ENCODE measurements at places on chromosomes 11 and 22. TPM values are rescaled to one million over a fixed set of nuclear protein-coding genes. Genes with fewer than 3 reads are reported as not detected.
A peak's percentile ranks its signal among the peaks of the same experiment; 100 is the strongest.

DNA sequence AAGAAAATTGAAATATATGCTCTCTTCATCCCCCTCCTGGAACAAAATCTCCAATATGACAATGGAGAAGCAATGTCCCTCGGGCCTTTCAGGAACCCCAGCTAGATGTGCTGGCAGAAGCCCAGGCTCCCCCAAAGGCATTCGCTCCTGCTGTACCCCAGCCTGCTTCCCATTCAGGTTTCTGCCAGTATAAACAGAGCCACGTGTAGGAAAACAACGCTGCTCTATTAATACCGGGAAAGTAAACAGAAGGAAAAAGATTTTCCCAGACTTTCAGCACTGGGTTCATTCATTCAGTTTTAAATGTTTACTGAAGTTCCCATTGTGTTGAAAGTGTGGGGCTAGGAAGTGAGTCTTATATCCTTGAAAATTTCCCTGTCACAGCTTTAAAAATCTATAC is 147.1 kb downstream of the CADM1 start:
- H3K4me3 ChIP-seq, result no peak overlapping the region
- no peaks in the 10 kb centered on the region for H3K36me3 ChIP-seq
- H3K27ac ChIP-seq, result no peak overlapping the region
- DNase-seq, result no peak
- no peaks in the 10 kb centered on the region for H3K4me1 ChIP-seq
- no peaks in the 10 kb centered on the region for H3K27me3 ChIP-seq

DNA sequence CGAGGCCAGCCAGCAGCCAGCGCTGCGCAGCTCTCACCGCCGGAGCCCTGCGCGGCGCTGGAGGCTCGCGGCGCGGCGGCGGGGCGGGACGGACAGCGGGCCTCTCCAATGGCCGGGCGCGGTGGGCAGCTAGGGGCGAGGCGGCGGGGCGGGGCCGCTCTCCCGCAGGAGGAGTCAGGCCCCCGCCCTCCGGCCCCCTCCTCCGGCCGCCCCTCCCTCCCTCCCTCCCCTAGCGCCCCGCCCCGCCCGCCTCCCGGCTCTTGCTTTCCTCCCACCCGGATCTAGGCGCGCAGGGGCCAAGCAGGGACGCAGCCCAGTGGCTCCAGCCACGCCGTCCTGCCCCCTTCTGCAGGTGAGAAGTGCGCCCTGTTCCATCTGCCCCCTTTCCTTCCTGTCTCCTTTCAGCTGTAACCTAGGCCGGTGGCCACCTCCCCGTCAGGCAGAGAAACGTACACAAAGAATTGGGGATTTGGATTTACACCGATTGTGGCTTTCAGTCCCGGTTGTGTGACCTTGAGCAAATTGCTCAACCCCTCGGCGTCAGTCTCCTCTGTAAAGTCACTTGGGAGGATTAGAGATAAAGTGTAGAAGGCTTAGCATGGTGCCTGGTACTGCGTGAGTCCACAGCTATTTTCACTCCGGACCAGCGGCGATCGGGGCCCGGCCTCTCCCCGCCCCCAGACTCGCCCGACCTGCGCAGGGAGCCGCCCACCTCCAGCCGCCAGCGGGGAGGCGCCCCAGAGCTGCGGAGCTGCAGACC is at the start of gene FZD4:
Gene FZD4 (minus strand): TSS at position 35 of the 760 bp plus-strand sequence. CDS start 310 bp downstream, outside the sequence.
- H3K4me1 ChIP-seq, result peaks cover 21% of the 10 kb centered on the region
- DNase-seq, result peak; percentile 68
- H3K36me3 ChIP-seq, result no peaks in the 10 kb centered on the region
- H3K27ac ChIP-seq, result no peak within 1 kb of the TSS
- peaks cover 74% of the 10 kb centered on the region for H3K27me3 ChIP-seq
- peak within 1 kb of the TSS; percentile 93 for H3K4me3 ChIP-seq

DNA sequence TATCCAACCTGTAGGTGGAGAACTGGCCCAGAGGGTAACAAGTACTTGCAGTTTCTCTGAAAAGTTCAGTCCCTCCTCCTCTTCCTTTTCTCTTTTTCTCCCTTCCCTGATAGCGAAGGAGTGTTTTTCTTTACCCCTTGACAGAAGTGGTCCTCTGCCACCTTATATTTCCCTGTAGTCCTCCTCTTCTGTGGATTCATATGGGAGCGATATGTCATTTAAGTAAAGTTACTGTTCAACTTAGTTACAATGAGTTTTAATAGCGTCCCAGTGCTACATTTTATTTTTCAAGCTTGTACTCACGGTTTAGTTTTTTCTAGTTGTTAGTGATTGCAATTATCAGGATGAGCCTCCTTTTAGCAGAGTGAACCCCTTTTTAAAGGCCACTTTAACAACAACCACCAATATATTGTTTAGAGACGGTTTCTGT is 1.4 kb downstream of the PCF11 start:
- H3K27me3 ChIP-seq, result no peaks in the 10 kb centered on the region
- DNase-seq, result no peak
- H3K36me3 ChIP-seq, result peaks cover 25% of the 10 kb centered on the region
- H3K4me1 ChIP-seq, result peaks cover 45% of the 10 kb centered on the region

DNA sequence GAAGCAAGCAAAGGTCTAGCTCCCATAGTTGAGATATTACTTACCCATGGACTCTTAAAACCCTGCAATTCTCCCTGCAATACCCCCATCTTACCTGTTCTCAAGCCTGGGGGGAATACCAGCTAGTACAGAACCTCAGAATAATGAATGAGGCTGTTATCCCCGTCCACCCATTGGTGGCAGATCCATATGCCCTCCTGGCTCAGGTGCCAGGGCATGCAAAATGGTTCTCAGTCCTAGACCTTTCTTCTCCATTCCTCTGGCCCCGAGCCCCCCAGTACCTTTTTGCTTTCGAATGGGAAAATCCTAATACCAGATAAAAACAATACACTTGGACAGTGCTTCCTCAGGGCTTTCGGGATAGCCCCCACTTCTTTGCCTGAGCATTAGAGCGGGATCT is 86.4 kb downstream of the PIWIL4 start:
- no peak overlapping the region for H3K27ac ChIP-seq
- no peaks in the 10 kb centered on the region for H3K4me1 ChIP-seq
- DNase-seq, result no peak

DNA sequence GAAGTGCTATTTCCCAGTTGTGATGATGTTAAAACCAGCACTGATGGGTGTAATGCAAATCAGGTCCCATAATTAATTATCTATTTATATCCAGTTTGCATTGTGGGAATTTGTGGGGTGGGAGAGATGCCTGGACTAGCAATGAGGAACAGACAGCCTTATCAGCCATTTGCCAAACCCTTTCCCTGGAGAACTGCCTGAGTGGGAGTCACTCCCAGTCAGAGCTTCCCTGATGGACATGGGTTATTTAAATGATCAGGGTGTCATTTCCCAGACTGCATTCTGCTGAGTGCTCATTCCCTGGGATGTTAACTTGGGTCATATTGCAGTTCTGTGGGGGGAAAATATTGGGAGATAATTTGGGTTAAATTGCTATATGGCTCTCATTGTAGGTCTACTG is 168.5 kb downstream of the NAV2 start:
- H3K36me3 ChIP-seq, result no peaks in the 10 kb centered on the region
- no peak overlapping the region for H3K4me3 ChIP-seq
- DNase-seq, result no peak
- no peak overlapping the region for H3K27ac ChIP-seq
- no peaks in the 10 kb centered on the region for H3K4me1 ChIP-seq
- peaks cover 12% of the 10 kb centered on the region for H3K27me3 ChIP-seq

- no peaks in the 10 kb centered on the region for H3K4me1 ChIP-seq
- H3K27ac ChIP-seq, result no peak overlapping the region
- peaks cover 15% of the 10 kb centered on the region for H3K27me3 ChIP-seq
- DNase-seq, result no peak
- H3K36me3 ChIP-seq, result peaks cover 7% of the 10 kb centered on the region
- H3K4me3 ChIP-seq, result no peak overlapping the region
Measured at GRCh38 chr22:44248926-44249325, 63.8 kb downstream of the SHISAL1 start.

GRCh38 chr11:96037405-96037949 is 113.6 kb upstream of the MTMR2 start:
- H3K27me3 ChIP-seq, result no peaks in the 10 kb centered on the region
- no peak overlapping the region for H3K4me3 ChIP-seq
- no peak for DNase-seq
- H3K36me3 ChIP-seq, result peaks cover 23% of the 10 kb centered on the region

- no peak for DNase-seq
- H3K27me3 ChIP-seq, result peaks cover 23% of the 10 kb centered on the region
- peaks cover 11% of the 10 kb centered on the region for H3K36me3 ChIP-seq
- H3K4me1 ChIP-seq, result peaks cover 24% of the 10 kb centered on the region
- no peak overlapping the region for H3K27ac ChIP-seq
- no peak overlapping the region for H3K4me3 ChIP-seq
Measured at GRCh38 chr11:1323774-1324173, 14.3 kb upstream of the TOLLIP start.

DNA sequence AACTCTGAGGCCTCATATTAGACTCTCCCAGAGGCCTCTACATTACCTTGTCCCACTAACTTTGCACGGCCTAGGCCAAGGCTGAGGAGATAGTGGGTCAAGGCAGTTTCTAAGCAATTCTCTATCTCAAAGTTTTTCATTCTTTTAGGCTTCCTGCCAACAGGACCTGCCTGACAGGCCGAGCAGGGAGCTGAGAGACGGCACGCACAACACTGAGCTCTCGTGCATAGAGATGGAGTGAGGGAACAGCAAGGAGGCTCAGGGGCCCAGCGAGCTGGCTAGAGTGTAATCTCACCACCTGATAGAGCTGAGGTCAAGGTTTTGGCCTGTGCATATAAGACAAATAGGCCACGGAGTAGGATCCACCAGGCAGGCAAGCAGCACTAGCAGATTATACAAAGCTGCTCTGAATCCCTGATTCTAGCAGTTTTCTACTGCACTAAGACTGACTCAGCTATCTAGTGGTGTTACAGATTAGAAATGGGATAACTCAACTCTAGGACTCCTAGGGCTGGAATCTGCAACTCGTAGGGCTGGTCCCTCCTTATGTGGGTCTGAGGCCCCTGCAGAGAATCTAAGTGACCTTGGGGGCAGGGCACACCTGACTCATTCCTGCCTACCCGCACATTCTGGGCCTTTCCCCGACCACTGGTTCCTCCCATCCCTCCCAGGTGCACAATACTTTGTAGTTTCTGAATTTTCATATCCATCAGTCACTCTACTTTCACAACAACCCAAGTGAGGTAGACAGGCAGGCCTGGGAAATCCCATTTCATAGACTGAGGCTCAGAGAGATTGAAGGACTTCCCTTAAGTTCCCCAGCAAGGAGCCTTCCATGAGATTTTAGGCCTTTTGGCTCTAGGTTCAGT is 1.7 kb downstream of the CYB5R2 start:
- H3K4me3 ChIP-seq, result peak overlapping the region; percentile 79
- no peak overlapping the region for H3K27ac ChIP-seq
- H3K4me1 ChIP-seq, result peaks cover 47% of the 10 kb centered on the region
- DNase-seq, result peak; percentile 64

- no peak overlapping the region for H3K27ac ChIP-seq
- DNase-seq, result no peak
- no peaks in the 10 kb centered on the region for H3K27me3 ChIP-seq
- H3K4me3 ChIP-seq, result no peak overlapping the region
Measured at GRCh38 chr11:33437529-33437928, 180.3 kb downstream of the HIPK3 start.

- no peak for DNase-seq
- no peak overlapping the region for H3K27ac ChIP-seq
- H3K4me3 ChIP-seq, result no peak overlapping the region
- no peaks in the 10 kb centered on the region for H3K27me3 ChIP-seq
Measured at GRCh38 chr11:74380746-74381439, 17.3 kb downstream of the PGM2L1 start.

GRCh38 chr22:39470451-39471291 is 13.9 kb downstream of the MGAT3 start:
- H3K4me3 ChIP-seq, result no peak overlapping the region
- H3K4me1 ChIP-seq, result peaks cover 19% of the 10 kb centered on the region
- DNase-seq, result no peak

GRCh38 chr11:75705541-75705940 is 12.1 kb upstream of the MOGAT2 start:
- H3K4me3 ChIP-seq, result no peak overlapping the region
- H3K36me3 ChIP-seq, result no peaks in the 10 kb centered on the region
- peaks cover 7% of the 10 kb centered on the region for H3K4me1 ChIP-seq
- no peak for DNase-seq

- H3K36me3 ChIP-seq, result no peaks in the 10 kb centered on the region
- DNase-seq, result no peak
- H3K27me3 ChIP-seq, result peaks cover 54% of the 10 kb centered on the region
Measured at GRCh38 chr11:45660729-45661438, 4.5 kb downstream of the CHST1 start.

- no peak within 1 kb of the TSS for H3K27ac ChIP-seq
- peak; percentile 70 for DNase-seq
- peaks cover 12% of the 10 kb centered on the region for H3K4me1 ChIP-seq
- peaks cover 51% of the 10 kb centered on the region for H3K27me3 ChIP-seq
- H3K4me3 ChIP-seq, result peak within 1 kb of the TSS; percentile 92
- H3K36me3 ChIP-seq, result no peaks in the 10 kb centered on the region
Measured at GRCh38 chr22:18024276-18024939, at the start of gene MICAL3. Gene MICAL3, minus strand, starts transcription at chr22:18024561. Its CDS starts 117,749 bp downstream, at chr22:17906812.

GRCh38 chr11:128936606-128937251 is 5.9 kb downstream of the TP53AIP1 start:
- H3K36me3 ChIP-seq, result no peaks in the 10 kb centered on the region
- DNase-seq, result no peak
- H3K4me3 ChIP-seq, result no peak overlapping the region
- no peaks in the 10 kb centered on the region for H3K4me1 ChIP-seq

DNA sequence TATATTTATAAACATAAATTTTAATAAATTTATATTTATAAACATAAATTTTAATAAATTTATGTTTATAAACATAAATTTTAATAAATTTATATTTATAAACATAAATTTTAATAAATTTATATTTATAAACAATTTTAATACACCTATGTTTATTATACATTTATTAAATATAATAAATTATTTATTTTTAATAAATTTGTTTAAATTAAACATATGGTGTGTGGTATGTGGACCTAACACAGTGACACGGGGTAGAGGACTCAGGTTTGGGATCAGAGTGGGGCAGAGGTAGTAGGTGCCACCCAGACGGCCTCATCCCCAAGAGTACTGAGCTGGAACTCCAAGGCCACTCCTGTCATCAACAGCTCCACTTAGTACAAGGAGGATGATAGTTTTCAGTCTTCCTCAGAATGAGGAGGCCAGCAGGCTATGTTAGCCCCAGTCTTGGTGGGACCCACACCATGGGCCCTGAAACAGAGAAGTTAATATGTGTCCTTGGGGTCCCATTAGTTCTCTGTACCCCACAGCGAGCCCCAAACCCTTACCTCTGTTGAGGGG is 46.7 kb upstream of the BID start:
- H3K27me3 ChIP-seq, result no peaks in the 10 kb centered on the region
- no peaks in the 10 kb centered on the region for H3K4me1 ChIP-seq
- DNase-seq, result no peak
- no peaks in the 10 kb centered on the region for H3K36me3 ChIP-seq
- no peak overlapping the region for H3K4me3 ChIP-seq

- no peak for DNase-seq
- H3K4me1 ChIP-seq, result no peaks in the 10 kb centered on the region
- H3K4me3 ChIP-seq, result no peak overlapping the region
- H3K36me3 ChIP-seq, result peaks cover 2% of the 10 kb centered on the region
Measured at GRCh38 chr22:45481661-45482060, 21.0 kb upstream of the FBLN1 start.

Gene KRTAP5-7
- not detected for total RNA-seq

Gene MOV10L1
- 0.36 TPM for total RNA-seq

Gene ZNRD2
- 25.1 TPM for total RNA-seq

Gene OR52I1
- not detected for total RNA-seq

Gene CHID1
- total RNA-seq, result 44.2 TPM

Gene SNX15
- total RNA-seq, result 31.5 TPM

Gene P2RX6
- total RNA-seq, result 0.29 TPM

Gene SMIM35
- 0.67 TPM for total RNA-seq

Gene DMC1
- total RNA-seq, result 30.7 TPM

Data from activated T-cell treated with anti-CD3 and anti-CD28 coated beads, Interleukin-2, amount 50 U/mL, for 72 hours (primary cell).